Activated CD4-positive, alpha-beta T cell treated with anti-CD3 and anti-CD28 coated beads, Interleukin-2, amount 50 U/mL, for 1 hour (primary cell): ENCODE measurements at places on chromosomes 16 and 17.
A peak's percentile ranks its signal among the peaks of the same experiment; 100 is the strongest.

GRCh38 chr17:2067048-2067561 lies 12.2 kb downstream of the HIC1 start:
- no peak for DNase-seq

GRCh38 chr16:48542020-48542473 lies 67.9 kb downstream of the N4BP1 start:
- no peak for DNase-seq

GRCh38 chr16:75402821-75403475 lies 30.4 kb downstream of the CFDP1 start:
- DNase-seq = no peak

DNA sequence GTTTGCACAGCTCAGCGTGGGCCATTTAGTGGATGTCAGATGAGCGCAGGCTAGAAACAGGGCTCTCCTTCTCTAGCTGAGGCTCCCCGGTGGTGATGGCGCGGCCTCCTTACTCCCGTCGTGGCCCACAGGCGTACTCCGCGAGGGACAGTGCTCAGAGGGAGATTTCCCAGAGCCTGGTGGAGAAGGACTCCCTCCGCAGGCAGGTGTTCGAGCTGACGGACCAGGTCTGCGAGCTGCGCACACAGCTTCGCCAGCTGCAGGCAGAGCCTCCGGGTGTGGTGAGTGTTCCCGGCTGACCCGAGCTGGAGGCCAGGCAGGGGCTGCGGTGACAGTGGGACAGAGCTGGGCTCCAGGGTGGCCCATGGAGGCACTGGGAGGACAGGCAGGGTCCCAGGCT lies 21.4 kb downstream of the CARD14 start:
- DNase-seq = no peak

DNA sequence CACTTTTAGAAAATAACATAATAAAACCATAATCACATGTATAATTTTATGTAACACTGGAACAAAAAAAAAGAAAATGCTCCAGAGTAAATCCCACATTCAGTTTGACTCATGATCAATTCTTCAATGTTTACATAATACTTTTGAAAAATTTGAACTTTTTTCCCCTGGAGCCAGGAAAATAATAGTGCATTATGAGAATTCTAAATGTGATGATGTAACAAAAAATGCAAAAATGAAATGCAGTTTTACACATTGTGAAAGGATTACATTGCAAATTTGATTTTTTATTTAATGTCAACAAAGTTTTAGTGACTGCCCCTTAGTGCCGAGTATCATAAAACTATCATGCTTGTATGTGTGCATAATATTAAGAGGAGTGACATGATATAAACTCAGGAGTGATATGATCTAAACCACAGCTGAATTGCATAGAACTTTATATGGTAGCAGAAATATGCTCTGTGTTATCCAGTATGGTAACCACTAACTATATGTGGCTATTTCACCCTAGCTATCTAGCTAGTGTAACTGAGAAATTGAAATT lies 238.2 kb downstream of the CDH8 start:
- no peak for DNase-seq

DNA sequence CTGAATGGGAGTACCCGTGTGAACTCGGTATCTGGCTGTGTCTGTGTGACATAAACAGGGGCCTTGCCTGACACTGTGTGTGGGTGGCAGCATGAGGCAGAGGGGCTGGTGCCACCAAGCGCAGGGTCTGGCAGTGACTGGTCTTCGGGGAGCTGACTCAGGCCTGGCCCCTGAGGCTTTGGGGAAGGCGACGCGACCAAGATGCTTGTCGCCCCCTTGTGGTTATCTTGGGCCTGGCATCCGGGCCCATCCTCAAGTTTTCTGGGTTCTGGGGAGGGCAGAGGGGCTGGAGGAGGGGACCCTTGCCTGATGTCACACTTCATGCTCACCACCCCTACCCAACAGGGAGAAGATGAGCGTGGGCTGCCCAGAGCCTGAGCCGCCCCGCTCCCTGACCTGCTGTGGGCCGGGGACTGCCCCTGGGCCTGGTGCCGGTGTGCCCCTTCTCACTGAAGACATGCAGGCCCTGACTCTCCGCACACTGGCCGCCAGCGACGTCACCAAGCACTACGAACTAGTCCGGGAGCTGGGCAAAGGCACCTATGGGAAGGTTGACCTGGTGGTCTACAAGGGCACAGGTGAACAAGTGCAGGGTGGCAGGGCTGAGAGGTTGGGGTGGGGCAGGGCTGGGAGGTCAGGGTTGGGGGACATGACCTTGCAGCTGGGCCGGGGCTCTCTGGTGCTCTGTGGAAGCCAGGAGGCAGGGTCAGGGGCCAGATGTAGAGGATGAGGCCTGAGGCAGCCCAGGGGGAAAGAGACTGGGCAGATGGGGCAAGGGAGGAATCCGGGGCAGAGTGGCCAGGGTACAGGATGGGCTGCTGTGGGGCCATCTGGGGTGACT lies 24.9 kb downstream of the SBK1 start:
- DNase-seq = peak; percentile 74
